Cardiac fibroblast (primary cell): ENCODE measurements at places on chromosomes 6 and 20.
A peak's percentile ranks its signal among the peaks of the same experiment; 100 is the strongest.

GRCh38 chr6:85005494-85005893 is 241.1 kb upstream of the TBX18 start:
- DNase-seq: no peak

GRCh38 chr6:2970753-2971419 is 481 bp downstream of the SERPINB6 start:
- peak; percentile 49 for DNase-seq

DNA sequence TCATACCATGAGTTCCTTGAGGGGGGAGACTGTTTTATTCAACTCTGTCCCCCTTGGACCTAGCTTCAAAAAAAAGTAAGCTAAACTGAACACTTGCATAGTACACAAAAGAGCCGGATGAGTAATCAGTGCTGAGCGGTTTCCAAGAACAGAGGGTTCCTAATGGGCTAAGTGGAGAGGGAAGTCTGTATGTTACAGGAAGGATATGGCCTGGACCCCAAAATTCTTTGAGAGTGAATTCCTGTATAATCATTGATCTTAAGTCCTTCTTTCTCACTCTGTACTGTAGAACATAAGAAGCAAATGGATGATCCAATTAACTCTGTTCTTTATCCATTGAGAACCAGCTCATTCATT is 324.7 kb upstream of the CNR1 start:
- peak; percentile 73 for DNase-seq

DNA sequence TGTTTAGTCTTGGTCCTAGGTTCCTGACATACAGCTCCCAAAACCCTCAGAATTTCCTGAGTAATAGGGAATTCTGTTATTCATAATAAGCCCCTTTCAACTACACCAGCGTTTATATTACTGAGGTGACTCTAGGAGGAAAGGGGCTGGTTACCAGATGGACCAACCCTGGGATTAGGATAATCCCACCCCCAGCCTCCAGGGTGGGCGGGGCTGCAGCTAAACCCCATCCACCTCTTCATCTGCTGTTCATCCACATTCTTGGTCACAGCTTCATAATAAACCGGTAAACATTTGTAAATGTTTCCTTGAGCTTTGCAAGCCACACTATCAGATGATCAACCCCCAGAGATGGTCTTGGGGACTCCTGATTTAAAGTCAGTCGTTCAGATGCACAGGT is 38.3 kb downstream of the NINL start:
- no peak for DNase-seq

- DNase-seq: peak; percentile 64
Measured at GRCh38 chr6:37303891-37304503, 46.1 kb upstream of the TMEM217 start.

DNA sequence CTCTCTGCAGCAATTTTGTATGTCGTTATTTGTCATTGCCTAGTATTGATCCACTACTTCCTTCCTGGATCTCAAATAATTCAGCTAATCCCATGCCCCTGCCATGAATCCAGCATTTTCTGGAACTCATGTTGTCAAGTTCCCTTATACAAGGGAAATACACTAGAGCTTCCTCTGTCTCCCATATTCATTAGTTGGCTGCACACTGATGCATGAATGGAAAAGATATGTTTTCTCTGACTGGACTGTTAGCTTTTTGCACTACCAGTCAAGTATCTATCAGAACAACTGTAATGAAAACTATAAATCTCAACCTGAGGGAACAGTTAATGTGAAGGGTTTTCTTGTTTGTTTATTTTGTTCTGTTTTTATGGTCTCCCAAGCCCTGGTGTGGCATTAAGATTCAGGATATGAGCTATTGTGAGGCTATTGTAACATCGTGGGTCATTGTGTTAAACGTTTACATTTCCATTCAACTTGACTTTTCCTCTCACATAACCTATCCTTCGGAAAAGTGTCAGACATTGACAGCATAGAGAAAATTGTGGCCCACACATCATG is 102.5 kb upstream of the FAM8A1 start:
- DNase-seq: no peak

GRCh38 chr20:46347841-46348803 is 39.8 kb upstream of the CDH22 start:
- DNase-seq: peak; percentile 62

DNA sequence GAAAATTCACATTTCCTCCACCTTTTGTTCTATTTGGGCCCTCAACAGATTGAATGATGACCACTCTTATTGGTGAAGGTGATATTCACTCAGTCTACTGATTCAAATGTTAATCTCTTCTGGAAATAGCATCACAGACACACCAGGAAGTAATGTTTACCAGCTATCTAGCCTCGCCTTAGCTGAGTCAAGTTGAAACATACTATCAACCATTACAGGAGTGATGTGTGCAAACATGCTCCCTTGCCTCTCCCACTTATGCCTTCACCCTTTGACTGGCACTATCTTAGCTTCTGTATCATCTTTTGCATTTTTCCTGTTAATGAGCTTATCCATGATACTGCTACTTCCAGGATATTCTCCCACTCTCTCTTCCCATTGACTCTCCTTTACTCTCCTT is 191.9 kb downstream of the CENPW start:
- DNase-seq: no peak

GRCh38 chr6:56690519-56691285 is 48.0 kb upstream of the DST start:
- peak; percentile 89 for DNase-seq

- DNase-seq: no peak
Measured at GRCh38 chr6:166449036-166449435, 66.3 kb upstream of the MPC1 start.

- DNase-seq: no peak
Measured at GRCh38 chr6:50030777-50031562, 9.2 kb upstream of the DEFB110 start.

DNA sequence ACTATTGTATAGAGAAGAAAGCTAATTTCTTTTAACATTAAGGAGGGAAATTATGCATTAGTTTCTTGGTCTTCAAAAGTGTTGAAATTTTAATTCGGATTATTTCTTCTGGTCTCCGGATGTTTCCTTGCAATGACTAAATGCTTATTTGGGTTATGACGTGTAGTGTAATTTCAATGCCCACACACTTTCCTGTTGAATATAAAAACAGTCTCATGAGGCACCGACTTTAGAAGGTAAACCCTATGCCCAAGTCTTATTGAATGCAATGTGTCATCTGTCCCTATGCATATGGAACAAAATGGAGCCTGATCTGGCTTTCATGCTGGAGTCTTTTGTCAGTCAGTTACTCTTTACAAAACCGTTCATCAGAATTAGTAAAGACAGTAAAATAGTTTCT is 17.7 kb downstream of the GJA1 start:
- peak; percentile 40 for DNase-seq

DNA sequence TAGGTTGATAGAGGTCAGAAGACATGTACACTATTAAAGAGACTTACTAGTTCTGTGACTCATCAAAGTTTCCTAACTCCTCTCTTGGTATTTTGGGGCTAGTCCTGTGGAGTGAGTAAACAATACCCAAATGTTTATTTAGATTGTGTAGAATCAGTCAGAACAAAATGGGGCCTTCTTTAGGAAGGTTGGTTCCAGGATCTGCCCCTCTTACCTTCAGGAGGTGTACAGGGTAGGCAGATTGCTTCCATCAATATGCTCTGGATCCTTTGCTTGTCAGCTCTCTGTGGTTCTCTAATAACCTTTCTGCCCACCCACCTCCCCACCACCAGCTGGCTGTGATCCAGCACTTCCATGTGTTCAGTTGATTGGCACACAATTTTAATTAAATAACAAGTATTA is 107.0 kb downstream of the POPDC3 start:
- no peak for DNase-seq

- no peak for DNase-seq
Measured at GRCh38 chr20:5173751-5174150, 46.9 kb downstream of the CDS2 start.

- peak; percentile 58 for DNase-seq
Measured at GRCh38 chr6:156777577-156778453, 637 bp downstream of the ARID1B start.

- peak; percentile 100 for DNase-seq
Measured at GRCh38 chr6:56938649-56939191, 16.2 kb upstream of the BEND6 start.

DNA sequence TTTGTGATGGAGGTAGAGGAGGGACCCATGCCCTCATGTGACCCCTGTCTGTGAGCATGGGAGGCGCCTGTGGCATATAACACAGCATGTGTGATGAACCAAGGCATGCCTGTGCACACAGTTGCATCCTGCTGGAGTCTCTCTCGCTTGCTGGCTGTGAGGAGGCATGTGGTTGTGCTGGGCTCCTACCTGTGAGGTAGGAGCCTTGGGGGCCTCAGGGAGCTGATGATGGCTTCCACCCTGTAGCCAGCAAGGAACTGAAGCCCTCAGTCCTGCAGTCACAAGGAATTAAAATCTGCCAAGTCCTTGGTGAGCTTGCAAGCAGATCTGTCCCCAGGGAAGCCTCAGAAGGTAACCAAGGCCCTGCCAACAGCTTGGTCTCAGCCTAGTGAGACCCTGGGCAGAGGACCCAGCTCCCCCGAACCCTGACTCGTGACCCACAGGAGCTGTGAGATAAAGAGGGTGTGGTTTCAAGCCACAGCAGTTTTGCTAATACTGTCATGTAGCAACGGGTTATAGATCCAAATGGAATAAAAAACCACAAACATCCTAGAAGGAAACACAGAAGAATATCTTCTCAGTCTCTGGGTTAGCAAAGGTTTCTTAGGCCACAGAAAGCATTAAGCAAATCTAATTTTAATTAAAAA is 145.7 kb downstream of the WDR27 start:
- no peak for DNase-seq

DNA sequence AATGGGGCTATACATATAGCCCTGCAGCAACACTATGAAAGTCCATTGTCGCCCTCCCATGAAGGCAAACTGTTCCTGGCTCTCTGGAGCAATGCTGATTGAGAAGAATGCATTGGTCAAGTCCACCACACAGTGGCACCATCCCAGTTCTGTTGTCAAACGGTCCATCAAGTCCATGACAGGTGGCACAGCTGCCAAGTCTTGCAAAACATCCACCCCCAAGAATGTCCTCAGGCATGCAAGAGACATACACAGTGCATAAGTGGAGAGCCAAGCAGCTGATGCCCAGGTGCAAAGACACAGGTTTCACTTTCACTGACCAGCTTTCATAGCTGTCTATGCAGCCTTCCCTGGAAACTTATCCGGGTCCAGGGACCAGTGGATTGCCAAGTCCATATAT is 17.5 kb downstream of the ZNF391 start:
- DNase-seq: no peak

GRCh38 chr6:104604685-104605084 is 255.0 kb downstream of the HACE1 start:
- DNase-seq: no peak

- DNase-seq: no peak
Measured at GRCh38 chr6:4975506-4975905, 28.3 kb downstream of the RPP40 start.

GRCh38 chr6:130958468-130958867 is 104.6 kb downstream of the EPB41L2 start:
- peak; percentile 52 for DNase-seq

- DNase-seq: no peak
Measured at GRCh38 chr20:15196547-15197255, 859.3 kb upstream of the FLRT3 start.

DNA sequence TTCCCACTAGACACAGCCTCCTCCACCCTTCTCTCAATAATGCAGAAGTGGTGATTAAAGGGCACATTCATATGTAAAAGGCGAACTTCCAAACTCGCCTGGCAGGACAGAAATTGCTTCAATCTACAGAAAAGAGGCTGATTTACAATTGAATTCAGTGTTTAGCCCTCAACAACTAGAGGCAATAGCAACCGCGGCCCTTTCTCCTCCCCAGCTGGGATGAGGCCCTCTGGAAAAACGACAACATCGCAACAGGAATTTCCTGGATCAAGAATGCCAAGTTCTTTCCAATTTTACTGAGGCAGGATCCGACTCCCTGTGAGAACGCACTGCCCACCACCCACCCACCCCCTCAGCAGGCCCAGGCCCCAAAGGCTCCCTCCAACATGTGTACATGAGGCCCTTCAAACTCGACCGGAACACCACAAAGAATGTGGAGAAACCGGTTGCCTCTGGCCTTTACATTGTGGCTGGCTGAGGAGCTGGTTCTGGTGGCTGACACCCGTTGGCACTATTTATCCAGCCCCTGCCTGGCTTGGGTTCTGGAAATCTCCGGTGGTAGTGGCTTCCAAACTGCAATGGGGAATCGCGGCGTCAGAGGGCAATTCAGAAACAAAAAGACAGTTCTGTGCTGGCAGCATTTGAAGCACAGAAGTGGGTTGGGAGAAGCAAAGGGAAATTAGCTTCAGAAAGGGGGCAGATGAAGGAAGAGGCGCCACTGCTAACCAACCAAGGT is 36.8 kb downstream of the ZMYND8 start:
- DNase-seq: peak; percentile 57

DNA sequence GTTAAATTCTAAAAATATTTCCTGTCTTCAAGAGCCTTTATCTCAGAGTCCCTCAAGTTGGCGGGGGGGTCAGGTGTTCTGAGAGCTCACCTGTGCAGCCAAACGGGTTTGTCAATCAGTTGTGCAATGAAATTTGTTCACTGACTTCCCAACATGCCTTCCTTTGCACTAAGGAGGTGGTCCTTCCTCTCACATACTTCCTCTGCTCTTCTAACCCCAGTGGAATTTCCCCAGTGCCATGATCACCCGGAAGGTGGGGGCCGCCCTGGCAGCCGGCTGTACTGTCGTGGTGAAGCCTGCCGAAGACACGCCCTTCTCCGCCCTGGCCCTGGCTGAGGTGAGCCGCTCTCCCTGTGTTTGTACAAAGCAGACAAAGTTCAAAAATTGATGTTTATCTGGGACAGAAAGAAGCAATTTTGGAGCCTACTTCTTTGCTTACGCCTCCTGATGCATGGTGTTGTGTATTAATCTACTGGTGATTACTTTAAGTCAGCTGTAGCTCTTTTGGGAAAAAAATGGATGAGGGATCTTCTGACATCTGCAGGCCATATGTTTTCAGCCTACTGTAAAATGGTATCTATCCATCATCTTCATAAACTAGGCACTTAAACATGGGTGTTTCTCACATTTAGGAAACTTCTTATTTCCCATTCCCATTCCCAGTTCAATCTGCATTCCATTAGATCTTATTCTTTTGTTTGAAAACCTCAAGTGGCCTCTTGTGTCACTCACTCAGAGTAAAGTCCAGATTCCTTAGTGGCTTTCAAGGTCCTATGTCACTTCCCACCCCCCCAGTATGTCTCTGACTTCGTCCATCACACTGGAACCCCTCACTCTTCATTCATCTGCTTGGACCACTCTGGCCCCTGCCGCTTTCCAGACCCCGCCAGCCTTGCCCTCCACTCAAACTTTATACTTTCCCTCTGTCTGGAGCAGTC is 10.1 kb downstream of the ALDH5A1 start:
- DNase-seq: no peak
